ENCODE measurements at places on chromosomes 2 and 18. TPM values are rescaled to one million over a fixed set of nuclear protein-coding genes. Genes with fewer than 3 reads are reported as not detected.

The TMEM198 gene
- total RNA-seq, result under 0.01 TPM

The SEPTIN10 gene
- 62.4 TPM for total RNA-seq

The CACNB4 gene
- total RNA-seq, result 0.53 TPM

The C1QL2 gene
- total RNA-seq, result not detected

The HNMT gene
- total RNA-seq, result 1.1 TPM

Measured in bronchial epithelial cell (primary cell).